Tibial nerve (tissue), 4 donors: ENCODE measurements at places on chromosomes 5 and 9. TPM values are rescaled to one million over a fixed set of nuclear protein-coding genes. Genes with fewer than 3 reads are reported as not detected.

- no peaks in the 10 kb centered on the region for H3K4me1 ChIP-seq
- H3K36me3 ChIP-seq, result peaks cover 6% of the 10 kb centered on the region
Measured at GRCh38 chr5:458547-459353, 15.8 kb downstream of the EXOC3 start.

PPP3R2 gene
- not detected for total RNA-seq

DNA sequence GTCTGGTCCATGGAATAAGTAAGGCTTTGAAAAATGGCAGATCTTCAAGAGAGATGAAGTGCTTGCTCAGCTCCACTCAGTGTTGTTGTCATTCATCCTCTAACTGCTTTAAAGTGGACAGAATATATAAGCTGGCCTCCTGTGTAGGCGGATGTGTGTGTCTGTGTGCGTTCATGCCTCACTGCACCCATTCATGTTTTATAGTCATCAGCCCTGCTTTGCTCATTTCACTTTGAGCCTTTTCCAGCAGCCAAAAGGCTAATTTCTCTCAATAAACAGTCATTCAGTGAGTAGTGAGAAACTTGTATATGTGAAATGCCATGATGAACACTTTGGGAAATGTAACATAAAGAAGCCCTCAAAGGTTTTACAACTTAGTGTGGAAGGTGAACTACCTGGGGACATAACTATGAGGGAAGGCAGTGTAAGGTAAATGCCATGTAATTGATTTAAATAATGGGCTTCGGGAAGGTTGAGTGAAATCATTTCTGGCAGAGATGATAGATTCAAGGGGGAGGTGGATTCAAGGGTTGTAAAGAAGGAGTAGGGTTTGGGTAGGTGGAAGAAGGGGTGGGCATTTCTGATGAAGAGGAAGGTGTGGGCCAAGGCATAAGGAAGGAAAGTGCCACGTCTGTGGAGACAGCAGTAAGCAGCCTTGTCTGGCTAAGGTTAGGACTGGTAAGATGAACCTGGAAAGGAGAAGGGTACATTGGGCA, 15.7 kb downstream of the TTC23L start:
- no peaks in the 10 kb centered on the region for H3K27me3 ChIP-seq
- H3K4me1 ChIP-seq, result no peaks in the 10 kb centered on the region
- H3K4me3 ChIP-seq, result no peak overlapping the region
- DNase-seq, result no peak

DNA sequence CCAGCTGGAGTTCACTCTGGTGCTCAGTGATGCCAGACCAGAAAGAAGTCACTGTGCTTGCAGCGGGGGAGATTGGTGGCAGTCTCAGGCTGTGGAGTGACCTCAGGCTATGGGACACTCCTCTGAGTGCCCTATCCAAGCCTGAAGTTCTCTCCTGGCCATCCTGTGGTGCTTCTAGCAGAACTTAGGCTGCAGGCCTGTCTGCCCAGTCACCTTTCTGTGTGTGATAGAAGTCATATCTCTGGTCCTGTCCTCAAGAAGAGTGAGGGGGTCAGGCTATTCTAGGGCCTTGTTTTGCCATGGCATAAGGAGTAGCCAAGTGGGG, 9.3 kb downstream of the PDLIM4 start:
- H3K4me3 ChIP-seq, result no peak overlapping the region
- no peaks in the 10 kb centered on the region for H3K27me3 ChIP-seq
- H3K27ac ChIP-seq, result peak overlapping the region; percentile 85
- no peaks in the 10 kb centered on the region for H3K36me3 ChIP-seq
- H3K4me1 ChIP-seq, result peaks cover 71% of the 10 kb centered on the region

- H3K27ac ChIP-seq, result no peak overlapping the region
- H3K4me3 ChIP-seq, result no peak overlapping the region
- H3K36me3 ChIP-seq, result no peaks in the 10 kb centered on the region
- H3K4me1 ChIP-seq, result no peaks in the 10 kb centered on the region
Measured at GRCh38 chr5:39716532-39717028, 291.8 kb upstream of the DAB2 start.

DNA sequence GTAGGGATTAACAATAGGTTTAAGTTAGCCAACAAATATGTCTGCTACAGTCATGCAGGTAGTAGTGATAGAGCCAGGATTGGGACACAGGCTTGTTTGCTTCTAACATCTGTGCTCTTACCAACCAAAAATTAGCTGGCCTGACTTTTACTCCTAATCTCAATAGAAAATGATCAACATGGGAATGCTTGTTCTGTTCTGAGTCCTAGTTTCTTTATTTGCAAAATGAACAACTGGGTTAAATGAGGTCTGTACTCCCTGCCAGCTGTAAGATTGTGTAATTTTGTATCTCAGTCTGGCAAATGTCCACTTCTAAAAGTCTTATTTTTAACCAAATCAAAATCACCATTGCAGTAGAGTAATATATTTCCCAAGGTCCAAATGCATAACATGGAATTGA, 216.8 kb downstream of the NMUR2 start:
- H3K4me1 ChIP-seq, result no peaks in the 10 kb centered on the region
- DNase-seq, result no peak
- H3K27me3 ChIP-seq, result no peaks in the 10 kb centered on the region
- H3K36me3 ChIP-seq, result no peaks in the 10 kb centered on the region
- no peak overlapping the region for H3K27ac ChIP-seq
- no peak overlapping the region for H3K4me3 ChIP-seq

LRRTM2 gene
- total RNA-seq, result 0.20 TPM

MSMP gene
- total RNA-seq, result not detected

DNA sequence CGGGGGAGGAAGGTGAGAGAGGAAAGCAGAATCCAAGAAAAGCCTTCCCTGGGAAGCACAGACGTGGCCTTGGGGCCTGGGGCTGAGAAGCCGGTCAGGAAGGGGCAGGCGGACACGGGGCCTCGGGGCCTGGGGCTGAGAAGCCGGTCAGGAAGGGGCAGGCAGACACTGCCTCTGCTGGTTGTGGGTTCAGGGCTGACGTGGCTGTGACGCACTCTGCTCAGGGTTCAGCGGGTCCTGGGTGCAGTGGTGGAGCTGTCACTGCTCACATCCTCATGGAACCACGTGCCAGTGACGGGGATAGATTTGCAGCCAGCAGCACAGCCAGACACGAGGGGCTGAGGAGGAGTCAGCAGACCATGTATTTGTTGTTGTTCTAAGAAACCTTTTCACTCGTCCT, 12.8 kb downstream of the PAEP start:
- no peaks in the 10 kb centered on the region for H3K4me1 ChIP-seq
- H3K4me3 ChIP-seq, result no peak overlapping the region
- no peak for DNase-seq

- H3K4me3 ChIP-seq, result no peak within 1 kb of the TSS
- no peaks in the 10 kb centered on the region for H3K36me3 ChIP-seq
- no peak within 1 kb of the TSS for H3K27ac ChIP-seq
- no peaks in the 10 kb centered on the region for H3K4me1 ChIP-seq
- no peaks in the 10 kb centered on the region for H3K27me3 ChIP-seq
Measured at GRCh38 chr5:1445313-1445688, at the start of gene SLC6A3. SLC6A3 (minus strand) TSS chr5:1445440; CDS start chr5:1443197, 2,243 bp downstream.

GRCh38 chr9:74753650-74754049, 134.1 kb downstream of the TRPM6 start:
- H3K4me3 ChIP-seq, result no peak overlapping the region
- H3K27ac ChIP-seq, result no peak overlapping the region
- H3K27me3 ChIP-seq, result no peaks in the 10 kb centered on the region
- H3K4me1 ChIP-seq, result no peaks in the 10 kb centered on the region
- no peak for DNase-seq

DNA sequence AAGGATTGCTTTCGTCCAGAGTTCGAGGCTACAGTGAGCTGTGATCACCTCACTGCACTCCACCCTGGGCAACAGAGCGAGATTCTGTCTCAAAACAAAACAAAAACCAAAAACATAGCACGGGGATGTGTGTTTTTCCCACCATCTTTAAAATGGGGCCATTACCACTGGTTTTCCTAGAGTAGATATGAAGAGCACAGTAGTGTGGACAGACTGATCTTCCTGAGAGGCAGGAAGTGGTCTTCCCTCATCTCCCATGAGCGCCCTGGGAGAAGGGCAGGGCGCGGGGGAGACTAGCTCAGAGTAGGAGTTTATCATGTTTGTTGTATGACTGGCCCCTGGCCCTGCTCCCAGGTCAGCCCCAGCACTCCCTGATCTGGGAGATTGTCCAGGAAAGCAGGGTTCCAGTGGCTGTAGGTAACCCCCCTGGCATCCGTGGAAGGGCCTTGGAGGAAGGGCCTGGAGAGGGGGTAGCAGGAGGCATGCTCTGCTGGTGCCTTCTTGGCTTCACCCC, 2.3 kb downstream of the SUSD3 start:
- H3K4me3 ChIP-seq, result no peak overlapping the region
- H3K4me1 ChIP-seq, result peaks cover 25% of the 10 kb centered on the region
- DNase-seq, result no peak
- H3K27me3 ChIP-seq, result no peaks in the 10 kb centered on the region
- no peaks in the 10 kb centered on the region for H3K36me3 ChIP-seq

FOXD4L5 gene
- total RNA-seq, result 0.90 TPM

DNA sequence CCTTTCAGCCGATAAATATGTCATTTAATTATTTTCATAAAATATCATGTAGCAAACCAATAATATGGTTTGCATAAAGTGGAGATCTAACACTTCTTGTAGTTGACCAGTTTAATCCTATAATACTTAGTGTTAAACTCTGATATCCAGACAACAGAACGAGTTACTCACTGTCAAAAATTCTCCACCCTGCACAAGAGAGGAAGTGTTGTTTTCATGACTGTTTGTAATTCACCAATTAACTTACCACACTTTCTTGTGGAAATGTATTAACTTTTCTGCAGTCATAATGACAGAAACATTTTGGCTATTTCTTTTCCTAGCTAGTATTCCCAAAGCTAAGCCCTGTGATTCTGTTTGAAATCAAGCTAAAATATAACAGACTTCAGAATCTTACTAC, 555.3 kb upstream of the FTMT start:
- no peaks in the 10 kb centered on the region for H3K36me3 ChIP-seq
- no peak overlapping the region for H3K27ac ChIP-seq
- no peak for DNase-seq
- H3K27me3 ChIP-seq, result no peaks in the 10 kb centered on the region

GRCh38 chr5:157942595-157942994, 83.7 kb upstream of the CLINT1 start:
- peaks cover 3% of the 10 kb centered on the region for H3K27me3 ChIP-seq
- no peaks in the 10 kb centered on the region for H3K36me3 ChIP-seq
- DNase-seq, result no peak
- H3K4me3 ChIP-seq, result no peak overlapping the region
- H3K27ac ChIP-seq, result no peak overlapping the region

CYSTM1 gene
- total RNA-seq, result 54.4 TPM

- no peaks in the 10 kb centered on the region for H3K27me3 ChIP-seq
- no peak for DNase-seq
- H3K4me3 ChIP-seq, result no peak overlapping the region
- no peak overlapping the region for H3K27ac ChIP-seq
- H3K36me3 ChIP-seq, result no peaks in the 10 kb centered on the region
Measured at GRCh38 chr9:78010445-78010844, 21.2 kb downstream of the GNAQ start.

NEURL1B gene
- total RNA-seq, result 93.2 TPM

CDKN2B-AS1 gene
- 0.59 TPM for total RNA-seq

CDX1 gene
- total RNA-seq, result not detected

- no peak overlapping the region for H3K4me3 ChIP-seq
- H3K4me1 ChIP-seq, result no peaks in the 10 kb centered on the region
- H3K27ac ChIP-seq, result no peak overlapping the region
Measured at GRCh38 chr5:6770826-6771607, 57.8 kb downstream of the TENT4A start.

GRCh38 chr9:16306586-16306985, 563.9 kb downstream of the BNC2 start:
- no peak for DNase-seq
- no peaks in the 10 kb centered on the region for H3K4me1 ChIP-seq
- no peak overlapping the region for H3K27ac ChIP-seq
- no peaks in the 10 kb centered on the region for H3K36me3 ChIP-seq
- no peaks in the 10 kb centered on the region for H3K27me3 ChIP-seq

- no peak overlapping the region for H3K27ac ChIP-seq
- H3K4me1 ChIP-seq, result no peaks in the 10 kb centered on the region
- no peaks in the 10 kb centered on the region for H3K27me3 ChIP-seq
- no peak overlapping the region for H3K4me3 ChIP-seq
- no peaks in the 10 kb centered on the region for H3K36me3 ChIP-seq
Measured at GRCh38 chr5:79966448-79966847, 24.6 kb downstream of the MTX3 start.

CCDC183 gene
- 5.1 TPM for total RNA-seq

- H3K4me1 ChIP-seq, result no peaks in the 10 kb centered on the region
- no peaks in the 10 kb centered on the region for H3K27me3 ChIP-seq
- no peaks in the 10 kb centered on the region for H3K36me3 ChIP-seq
- no peak for DNase-seq
Measured at GRCh38 chr5:15506146-15506545, 6.2 kb downstream of the FBXL7 start.

GRCh38 chr9:33289936-33290246, 425 bp upstream of the NFX1 start:
- H3K4me1 ChIP-seq, result no peaks in the 10 kb centered on the region
- H3K27ac ChIP-seq, result peak overlapping the region; percentile 99
- peak overlapping the region; percentile 96 for H3K4me3 ChIP-seq
- DNase-seq, result no peak

CSF1R gene
- 53.7 TPM for total RNA-seq

- no peaks in the 10 kb centered on the region for H3K36me3 ChIP-seq
- no peaks in the 10 kb centered on the region for H3K4me1 ChIP-seq
- no peak overlapping the region for H3K27ac ChIP-seq
- DNase-seq, result no peak
- no peak overlapping the region for H3K4me3 ChIP-seq
- no peaks in the 10 kb centered on the region for H3K27me3 ChIP-seq
Measured at GRCh38 chr5:122352331-122352730, 40.3 kb downstream of the SNCAIP start.

DNA sequence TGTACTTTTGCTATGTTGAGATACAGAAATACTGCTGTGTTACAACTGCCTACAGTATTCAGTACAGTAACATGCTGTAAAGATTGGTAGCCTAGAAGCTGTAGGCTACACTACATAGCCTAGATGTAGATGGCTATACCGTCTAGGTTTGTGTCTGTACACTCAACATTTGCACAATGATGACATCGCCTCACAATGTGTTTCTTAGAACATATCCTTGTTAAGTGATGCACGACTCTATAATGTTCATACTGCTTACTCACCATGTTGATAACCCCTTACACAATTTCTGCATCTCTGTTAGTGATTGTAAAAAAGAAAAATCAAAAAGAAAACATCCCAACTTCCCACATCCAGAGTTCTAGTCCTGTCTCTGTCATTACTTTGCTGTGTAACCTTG, 450.0 kb downstream of the CCDC171 start:
- no peaks in the 10 kb centered on the region for H3K27me3 ChIP-seq
- DNase-seq, result no peak
- no peaks in the 10 kb centered on the region for H3K36me3 ChIP-seq
- no peak overlapping the region for H3K4me3 ChIP-seq
- no peaks in the 10 kb centered on the region for H3K4me1 ChIP-seq
